ENCODE measurements at places on chromosomes 3 and 15.

DNA sequence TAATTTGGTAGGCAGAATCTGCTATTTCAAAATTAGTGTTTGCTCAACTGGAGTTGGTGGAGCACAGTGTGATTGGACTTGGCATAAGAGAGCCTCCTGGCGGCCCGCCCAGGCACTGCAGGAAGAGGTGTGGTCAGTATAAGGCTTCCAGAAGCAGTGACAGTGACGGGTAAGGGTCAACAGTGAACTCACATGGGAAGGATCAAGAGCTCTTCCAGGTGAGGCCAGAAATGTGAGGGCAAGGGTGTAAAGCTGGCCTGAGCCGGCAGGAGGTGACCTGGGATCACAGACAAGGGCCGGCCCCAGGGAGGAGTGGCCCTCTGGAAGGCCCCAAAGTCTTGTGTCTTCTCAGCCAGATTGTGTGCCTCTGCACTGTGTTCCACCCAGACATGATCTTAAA, 93.2 kb upstream of the RNF7 start:
- DNase-seq = no peak

- DNase-seq = no peak
Measured at GRCh38 chr3:156548041-156548687, 6.8 kb downstream of the SSR3 start.

- DNase-seq = no peak
Measured at GRCh38 chr3:8423307-8423706, 78.3 kb upstream of the LMCD1 start.

DNA sequence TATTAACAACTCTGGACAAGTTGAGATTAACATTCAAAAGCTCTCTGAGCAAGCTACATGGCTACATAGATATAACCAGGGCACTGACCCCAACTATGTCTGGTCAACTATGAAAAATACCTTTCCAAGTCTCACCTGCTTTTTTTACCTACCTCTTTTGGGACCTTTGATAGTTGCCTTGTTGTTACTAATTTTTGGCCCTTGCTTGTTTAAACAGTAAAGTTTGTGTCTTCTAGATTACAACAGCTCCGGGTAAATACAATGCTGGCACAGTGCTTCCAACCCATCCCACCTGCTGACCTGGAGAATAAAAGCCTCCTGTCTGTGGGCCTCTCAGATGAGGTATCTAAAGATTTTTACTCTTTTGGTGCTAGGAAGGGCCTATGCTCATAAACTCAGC, 1036.6 kb downstream of the NAALADL2 start:
- DNase-seq = no peak

DNA sequence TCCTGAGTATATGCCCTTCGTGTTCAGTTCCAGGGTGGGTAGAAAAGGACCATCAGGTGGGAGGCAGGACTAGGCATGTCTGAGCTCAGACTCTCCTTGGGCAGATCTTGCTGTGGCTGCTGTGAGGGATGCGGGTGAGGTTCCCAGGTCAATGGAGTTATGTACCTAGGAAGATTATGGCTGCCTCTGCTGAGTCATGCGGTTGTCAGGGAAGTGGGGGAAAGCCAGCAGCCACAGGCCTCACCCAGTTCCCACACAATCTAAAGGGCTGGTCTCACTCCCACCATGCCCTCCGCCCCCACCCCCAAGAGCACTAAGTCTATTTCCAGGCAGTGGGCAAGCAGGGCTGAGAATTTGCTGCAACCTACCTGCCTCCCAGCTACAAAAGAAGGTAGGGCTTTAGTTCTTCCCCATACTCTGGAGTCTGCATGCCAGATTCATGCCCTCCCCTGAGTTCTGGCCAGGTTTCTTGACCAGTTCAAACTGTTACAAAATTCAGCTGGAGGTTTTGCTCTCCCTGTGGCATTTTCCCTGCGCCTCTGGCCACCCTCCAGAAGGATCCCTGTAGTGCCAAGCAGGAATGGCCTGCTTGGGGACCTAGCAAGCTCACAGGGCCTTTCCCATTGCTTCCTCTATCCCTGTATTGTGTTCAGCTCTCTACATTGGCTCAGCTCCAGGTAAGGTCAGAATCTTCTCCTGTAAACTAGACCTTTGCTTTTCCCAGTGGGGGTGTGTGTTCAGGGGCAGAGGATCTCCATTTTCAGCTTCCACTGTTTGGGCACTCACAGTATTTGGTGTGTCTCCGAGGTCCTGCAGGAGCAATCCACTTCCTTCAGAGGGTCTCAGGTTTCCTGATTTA, 12.7 kb upstream of the TMCO5A start:
- DNase-seq = no peak

DNA sequence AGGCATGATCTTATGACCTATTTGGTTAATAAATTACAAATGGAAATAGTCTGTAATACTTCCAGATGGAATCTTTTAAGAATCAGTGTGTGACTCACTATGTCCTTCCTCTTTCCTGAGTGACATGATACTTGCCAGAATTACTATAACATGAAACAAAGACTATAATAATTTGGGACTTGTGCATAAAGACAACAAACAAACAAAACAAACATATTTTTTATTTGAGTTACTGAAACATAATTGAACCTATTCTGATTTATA, 1268.1 kb downstream of the OTOL1 start:
- peak; percentile 5 for DNase-seq

GRCh38 chr3:8970971-8971589, 7.8 kb upstream of the RAD18 start:
- DNase-seq = peak; percentile 66

DNA sequence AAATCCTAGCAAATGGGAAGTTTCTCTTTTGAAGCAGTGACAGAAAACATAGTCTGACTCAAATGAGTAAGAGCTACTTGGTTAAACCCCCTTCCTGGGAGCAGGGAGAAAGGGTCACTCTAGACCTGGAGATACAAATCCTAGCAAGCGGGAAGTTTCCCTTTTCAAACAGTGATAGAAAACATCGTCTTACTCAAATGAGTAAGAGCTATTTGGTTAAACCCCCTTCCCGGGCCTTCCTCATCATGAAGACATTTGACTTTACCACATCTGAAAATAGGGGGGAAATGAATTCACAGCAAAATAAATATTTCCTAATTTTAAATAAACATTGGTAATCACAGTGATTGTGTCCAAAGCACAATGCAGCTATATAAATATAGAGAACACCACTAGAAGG, 79.2 kb downstream of the FOXB1 start:
- no peak for DNase-seq

- DNase-seq = peak; percentile 75
Measured at GRCh38 chr3:149967086-149967685, 3.5 kb downstream of the PFN2 start.

DNA sequence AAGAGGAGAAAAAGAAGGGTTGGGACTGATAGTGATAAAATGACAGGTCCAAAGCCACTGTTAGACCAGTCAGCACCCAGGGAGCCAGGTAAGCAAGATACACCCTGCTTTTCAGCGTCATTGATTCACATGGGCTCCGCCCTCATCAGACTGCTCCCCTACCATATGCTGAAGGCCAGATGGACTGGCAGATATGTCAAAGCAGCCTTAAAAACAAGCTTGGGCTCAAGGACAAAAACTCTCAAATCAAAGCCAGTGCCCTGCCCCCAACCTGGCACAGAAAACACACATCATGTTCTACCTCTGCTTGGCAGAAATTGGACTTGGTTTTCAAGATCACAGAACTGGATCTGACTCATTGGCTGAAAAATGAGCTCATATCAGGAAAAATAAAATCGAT, 33.4 kb downstream of the SH3BP5 start:
- DNase-seq = no peak

DNA sequence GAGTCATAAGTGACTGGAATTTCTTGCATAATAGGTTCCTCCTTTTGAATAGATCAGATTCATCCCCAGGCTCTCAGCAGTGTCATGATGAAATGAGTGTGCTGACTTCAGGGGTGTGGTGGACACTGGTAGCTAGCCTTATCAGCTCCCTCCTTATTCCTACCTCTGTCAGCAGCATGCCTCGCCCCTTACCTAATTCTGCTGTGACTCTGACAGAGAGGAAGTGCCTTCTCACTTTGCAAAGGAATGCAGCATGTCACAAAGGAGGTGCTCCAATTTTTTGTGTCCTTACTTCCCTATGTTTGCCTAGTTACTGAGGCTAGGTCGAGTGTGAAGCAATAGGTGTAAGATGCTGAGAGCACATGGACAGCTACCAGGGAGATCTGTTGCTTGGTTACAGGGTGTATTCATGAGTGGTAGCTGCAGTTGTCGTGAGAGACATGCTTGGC, 90.6 kb downstream of the TNFAIP8L3 start:
- DNase-seq = no peak

DNA sequence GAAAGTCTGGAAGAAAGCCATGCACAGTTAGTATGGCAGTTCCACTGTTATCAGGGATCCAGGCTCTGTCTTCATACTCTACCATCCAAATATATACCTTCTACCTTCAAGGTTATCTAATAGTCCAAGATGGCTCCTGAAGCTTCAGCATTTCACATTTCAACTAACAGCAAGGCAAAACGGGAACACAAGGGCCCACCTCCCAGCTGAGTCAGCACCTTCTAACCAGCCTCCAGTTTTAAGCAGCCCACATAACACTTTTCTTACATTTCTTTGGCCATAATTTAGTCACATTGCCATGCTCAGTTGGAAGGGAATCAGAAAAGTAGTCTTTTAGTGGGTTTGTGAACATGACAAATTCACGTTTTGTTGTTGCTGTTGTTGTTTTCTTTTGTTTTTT, 15.4 kb upstream of the MSL2 start:
- DNase-seq = no peak

GRCh38 chr3:11668243-11669235, 24.8 kb upstream of the VGLL4 start:
- DNase-seq = no peak

DNA sequence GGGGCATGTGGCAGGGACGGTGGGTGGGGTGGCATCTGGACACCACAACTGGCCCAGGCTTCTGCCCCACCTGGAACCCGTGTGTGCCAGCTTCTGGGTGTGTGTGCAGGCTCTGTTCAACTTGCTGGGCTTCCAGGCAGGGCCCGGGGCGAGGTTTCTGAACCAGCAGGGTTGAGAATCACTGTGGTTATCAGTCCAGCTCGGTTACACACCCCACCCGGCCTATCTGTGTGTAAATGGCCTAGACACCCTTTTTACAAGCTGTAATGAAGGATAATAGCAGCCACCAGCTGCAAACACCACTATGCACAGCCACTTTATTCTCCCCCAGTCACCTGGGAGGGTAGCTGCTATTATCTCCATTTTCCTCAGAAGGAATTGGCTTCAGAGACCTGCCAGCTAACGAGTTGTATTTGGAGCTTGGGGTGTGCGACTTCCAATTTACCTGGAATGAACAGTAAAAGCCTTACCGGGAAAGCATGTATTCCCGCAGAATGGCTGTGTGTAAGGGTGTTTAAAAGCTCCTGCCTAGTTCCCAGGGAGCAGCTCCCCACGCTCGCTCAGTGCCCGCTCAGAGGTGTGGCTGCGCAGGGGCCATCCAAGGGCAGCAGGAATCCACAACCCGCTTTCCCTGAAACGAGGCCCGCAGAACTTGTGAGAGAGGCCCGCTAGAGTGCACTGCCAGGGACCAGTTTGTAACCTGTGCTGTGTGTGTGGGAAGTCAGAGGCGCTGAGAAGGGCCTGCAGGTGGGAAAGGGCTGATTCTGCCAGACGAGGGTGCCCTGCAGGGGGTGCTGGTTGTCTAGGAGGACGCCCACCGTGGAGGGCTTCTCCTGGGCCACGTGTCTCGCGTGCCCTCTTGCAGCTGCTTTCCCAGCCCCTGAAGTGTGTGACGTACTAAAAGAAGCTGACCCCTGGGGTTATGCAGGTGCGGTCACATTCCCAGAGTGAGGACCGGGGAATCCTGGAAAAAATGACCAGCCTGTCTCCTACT, 83.5 kb downstream of the C3orf70 start:
- no peak for DNase-seq

- DNase-seq = no peak
Measured at GRCh38 chr3:26082911-26083310, 293.0 kb downstream of the OXSM start.

DNA sequence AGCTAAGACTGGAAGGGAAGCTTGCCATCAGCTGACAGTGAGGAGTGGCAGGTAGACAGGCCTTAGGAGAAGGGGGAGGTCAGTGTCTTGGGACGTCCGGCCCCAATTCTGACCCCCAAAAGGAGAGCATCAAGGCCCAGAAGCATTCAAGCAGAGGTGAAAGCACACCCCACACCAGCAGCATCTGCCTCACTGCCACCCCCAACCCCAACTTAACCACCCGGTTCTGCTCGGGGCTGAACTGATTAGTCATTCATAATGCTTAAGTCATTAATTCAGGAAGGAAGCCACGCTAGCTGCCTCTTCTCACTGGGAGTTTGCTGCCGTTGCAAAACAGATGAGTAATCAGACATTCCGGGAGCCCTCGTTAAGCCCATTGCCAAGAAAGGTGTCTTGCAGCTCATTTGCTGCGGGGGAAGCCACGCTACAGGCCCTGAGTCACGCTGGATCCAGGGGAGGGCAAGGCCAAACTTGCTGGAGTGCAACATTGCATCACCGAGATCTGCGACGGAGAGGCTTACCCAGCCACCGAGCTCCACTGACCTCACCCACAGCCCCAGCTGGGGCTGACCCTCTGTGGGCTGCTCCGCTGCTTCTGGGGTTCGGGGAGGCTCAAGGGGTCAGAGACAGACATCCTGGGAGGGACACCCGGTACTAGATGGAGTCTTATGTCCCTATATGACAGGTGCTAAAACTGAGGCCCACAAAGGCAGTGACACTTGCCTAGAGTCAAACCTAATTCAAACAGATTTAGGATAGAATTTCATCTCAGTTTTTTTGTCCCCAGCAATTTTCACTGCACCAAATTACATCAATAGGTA, 46.4 kb upstream of the HES1 start:
- DNase-seq = peak; percentile 98

DNA sequence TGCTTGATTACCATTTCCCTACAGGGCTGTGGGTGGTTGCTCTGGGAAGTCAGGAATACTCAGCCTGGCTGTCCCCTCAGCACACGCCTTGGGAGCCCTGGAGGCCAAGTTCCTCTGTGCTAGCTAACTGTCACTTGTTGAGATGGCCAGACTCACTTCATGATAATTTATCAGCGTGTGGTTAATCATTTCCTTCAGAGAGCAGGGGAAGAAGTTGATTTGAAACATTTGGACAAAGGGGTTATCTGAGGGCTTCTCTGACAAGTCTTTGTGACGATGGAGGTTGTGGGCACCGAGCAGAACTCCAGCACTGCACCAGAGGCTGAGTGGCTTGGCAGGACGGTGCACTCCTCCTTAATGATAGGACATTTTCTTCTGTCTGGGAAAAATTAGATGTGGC, 61.9 kb downstream of the WHAMM start:
- DNase-seq = no peak

GRCh38 chr3:32884591-32884990, 66.8 kb downstream of the TRIM71 start:
- no peak for DNase-seq

- no peak for DNase-seq
Measured at GRCh38 chr3:5489536-5489935, 302.0 kb downstream of the EDEM1 start.

DNA sequence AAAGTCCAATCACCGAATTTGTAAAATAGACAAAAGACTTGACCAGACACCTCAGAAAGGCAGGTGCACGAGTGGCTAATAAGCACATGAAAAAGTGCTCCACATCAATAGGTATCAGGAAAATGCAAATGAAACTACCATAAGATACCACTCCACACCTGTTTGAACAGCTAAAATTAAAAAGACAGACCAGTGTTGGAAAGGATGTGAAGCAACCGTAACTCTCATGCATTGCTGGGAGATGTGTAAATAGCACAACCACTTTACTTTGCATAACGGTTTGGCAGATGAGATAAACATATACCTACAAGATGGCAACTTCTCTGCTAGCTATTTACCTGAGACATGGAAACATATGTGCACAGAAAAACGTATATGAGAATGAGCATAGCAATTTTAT, 56.9 kb downstream of the CADPS start:
- DNase-seq = no peak

Measured in muscle of back (tissue), 13 donors.